ENCODE measurements at places on chromosomes 2 and 18. TPM values are rescaled to one million over a fixed set of nuclear protein-coding genes. Genes with fewer than 3 reads are reported as not detected.

IL36RN gene
- polyA plus RNA-seq: not detected

DAW1 gene
- 0.03 TPM for polyA plus RNA-seq

SERPINB11 gene
- polyA plus RNA-seq: not detected

RFTN2 gene
- 2.8 TPM for polyA plus RNA-seq

CRYGD gene
- polyA plus RNA-seq: not detected
